CD8-positive, alpha-beta T cell (primary cell): ENCODE measurements at places on chromosomes 2 and 18.

GRCh38 chr2:12192762-12193161 is 446.3 kb downstream of the LPIN1 start:
- peak; percentile 19 for DNase-seq

DNA sequence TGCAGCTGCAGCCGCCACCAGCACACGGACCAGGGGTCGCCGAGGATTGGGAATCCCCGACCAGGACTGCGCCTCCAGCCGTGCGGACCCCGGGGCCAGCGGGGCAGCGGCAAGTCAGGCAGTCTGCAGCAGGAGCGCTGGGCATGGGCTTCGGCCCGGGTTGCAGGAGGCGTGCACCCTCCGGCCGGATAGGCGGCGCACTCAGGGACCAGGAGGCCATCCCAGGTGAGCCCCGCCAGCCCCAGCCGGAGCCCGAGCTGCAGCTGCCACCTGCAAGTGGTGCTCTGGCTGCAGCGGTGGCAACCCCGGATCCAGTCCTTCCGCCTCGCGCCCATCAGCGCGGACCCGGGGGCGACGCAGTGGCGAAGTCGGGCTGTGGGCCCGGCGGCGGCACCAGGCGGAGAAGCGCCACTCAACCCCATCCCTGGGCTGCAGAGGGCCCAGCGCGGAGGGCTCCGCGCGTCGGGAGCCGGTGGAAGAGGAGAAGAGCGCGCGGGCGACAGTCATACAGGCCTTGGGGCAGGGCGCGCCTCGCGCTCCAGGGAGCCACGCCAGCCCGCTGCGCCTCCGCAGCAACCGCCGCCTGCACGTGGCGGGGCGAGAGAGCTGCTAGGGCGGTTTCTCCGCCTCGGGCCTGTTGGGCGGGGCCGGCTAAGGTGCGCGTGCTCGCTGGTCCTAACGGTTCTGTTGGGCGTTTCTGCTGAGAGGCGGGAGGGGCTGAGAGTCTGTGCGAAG is 73.8 kb downstream of the RPIA start:
- DNase-seq = peak; percentile 19

- DNase-seq = no peak
Observed at GRCh38 chr2:156465573-156465972, 29.4 kb downstream of the GPD2 start.

- no peak for DNase-seq
Observed at GRCh38 chr2:8096484-8096883, 585.4 kb upstream of the ID2 start.

- DNase-seq = no peak
Observed at GRCh38 chr2:205816268-205816667, 134.0 kb downstream of the NRP2 start.

GRCh38 chr2:146867477-146867986 is 977.3 kb upstream of the ACVR2A start:
- DNase-seq = no peak

DNA sequence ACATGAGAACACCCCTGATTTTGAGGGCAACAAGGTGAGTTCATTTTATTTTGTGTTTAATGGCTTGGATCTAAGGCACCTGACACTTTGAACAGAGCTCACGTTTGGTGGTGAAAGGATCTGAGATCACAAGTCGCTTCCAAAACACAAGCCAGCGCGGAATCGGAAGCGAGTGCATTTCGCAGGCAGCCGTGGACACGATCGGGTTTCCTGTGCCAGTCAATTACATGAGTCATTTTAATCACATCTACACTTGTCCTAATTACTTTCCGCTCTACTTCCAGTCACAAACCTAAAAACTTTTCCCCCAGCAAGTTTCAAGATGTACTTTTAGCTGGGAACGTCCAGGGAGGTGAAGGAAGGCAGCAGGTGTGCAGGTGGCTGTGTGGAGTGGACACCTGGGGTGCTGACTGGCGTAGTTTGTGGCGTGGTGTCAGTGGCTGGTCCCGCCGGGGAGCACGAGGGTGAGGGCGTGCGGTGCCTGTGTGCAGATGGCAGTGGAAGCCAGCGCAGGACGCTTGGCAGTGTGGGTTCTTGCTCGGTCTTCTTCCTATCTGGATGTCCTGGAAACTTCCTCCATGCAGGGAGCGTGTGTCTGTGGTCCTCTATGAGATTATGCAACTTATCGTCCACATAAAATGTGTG is 75.6 kb downstream of the DCDC2C start:
- DNase-seq = no peak

DNA sequence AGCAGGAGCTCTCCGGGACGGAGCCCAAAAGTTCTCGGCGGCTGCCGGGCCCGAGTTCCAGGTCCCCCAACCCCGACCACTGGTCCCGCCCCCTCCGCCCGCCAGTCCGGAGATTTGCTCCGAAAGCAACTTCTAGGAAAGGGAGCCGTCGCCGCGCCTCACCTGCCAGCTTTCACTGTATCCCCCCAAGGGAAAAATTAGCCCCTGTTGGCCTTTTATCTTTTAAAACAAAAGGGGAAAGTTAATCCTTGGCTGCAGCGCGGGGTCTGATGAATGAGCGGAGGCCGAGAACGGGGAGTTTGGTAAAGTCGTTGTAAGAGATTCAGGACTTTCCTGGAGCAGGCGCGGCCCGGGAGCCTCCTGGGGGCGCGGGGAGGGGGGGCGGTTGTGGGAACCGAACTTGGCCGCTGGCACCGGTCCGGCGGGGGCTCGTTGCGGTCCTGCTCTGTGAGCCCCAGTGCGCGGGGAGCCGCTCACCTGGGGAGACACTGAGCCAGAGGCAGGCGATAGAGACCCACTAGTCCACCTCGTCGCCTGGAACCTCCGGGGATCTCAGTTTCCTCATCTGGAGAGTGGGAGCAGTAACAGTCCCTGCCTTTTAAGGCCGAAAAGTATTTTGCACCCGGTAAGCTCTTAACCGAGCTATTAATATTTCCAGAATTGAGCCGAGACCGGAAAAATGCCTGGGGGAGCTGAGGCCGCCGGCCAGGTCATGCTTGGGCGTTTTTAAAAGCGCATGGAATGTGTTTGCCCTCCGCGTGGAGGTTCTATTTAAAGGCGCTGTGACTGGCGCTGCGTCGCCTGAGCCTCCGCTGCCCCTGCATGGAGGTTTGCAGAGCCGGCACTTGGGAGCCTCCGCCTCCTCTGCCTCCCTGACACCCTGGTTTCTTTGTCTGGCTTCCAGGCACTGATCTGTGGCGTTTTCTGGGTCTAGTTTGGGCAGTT is 1.1 kb downstream of the EFHD1 start:
- no peak for DNase-seq

- DNase-seq = no peak
Observed at GRCh38 chr2:134089454-134089853, 164.4 kb upstream of the MGAT5 start.

DNA sequence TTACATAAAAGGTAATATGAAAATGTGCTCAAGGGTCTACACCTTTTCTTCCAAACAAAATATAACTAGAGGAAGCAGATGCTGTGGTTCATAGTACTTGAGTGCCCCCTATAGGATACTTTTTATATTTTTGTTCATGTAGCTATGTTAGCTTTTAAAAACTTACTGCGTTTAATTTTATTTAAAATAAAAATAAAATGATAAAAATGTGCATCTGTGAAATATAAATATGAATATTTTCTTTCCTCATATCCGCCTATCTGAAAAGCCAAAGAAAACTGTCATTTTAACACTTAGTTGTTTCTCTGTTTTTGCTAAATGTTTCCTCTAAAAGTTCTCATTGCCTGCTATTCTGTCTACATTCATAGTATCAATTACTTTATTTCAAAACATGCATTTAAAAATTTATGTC is 9.6 kb upstream of the LRP1B start:
- no peak for DNase-seq

DNA sequence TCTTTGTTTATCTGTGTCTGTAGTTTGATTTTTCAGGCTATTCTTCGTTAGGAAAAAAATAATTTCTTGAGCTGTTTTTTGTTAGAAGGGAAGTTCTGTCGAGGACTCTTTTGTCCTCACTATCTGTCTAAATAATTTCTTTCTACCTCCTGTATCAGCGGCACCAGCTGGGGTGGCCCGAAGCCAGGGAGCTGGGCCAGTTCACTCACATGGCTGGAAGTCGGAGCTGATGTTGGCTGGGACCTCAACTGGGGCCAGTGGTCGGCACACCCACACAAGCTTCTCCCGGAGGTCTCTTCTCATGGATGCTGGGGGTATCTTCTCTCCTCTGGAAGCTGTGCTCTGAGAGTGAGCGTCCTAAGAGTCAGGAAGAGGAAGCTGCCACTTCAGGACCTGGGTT is 8.0 kb upstream of the PDIA6 start:
- no peak for DNase-seq

DNA sequence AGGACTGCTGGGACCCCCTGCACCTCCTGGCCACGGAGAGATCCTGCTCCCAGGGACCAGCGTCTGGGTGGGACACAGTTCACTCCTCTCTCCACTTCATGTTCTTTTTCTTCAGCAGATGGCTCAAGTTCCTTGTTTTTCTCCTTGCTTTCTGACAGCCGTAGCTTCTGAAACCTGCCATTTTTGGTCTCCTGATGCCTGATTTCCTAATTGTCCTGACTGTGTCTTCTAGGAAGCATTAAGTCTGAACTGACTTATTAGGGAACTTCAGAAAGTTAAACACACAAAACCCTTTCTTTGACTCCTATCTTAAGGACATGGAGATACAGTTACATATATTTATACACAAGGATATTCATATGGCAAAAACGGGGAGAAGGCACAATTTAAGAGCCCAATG is 22.7 kb downstream of the CNNM4 start:
- DNase-seq = no peak

GRCh38 chr2:171217330-171217729 is 56.6 kb upstream of the TLK1 start:
- DNase-seq = no peak

- DNase-seq = no peak
Observed at GRCh38 chr18:49813069-49813318, 339 bp downstream of the ACAA2 start.

DNA sequence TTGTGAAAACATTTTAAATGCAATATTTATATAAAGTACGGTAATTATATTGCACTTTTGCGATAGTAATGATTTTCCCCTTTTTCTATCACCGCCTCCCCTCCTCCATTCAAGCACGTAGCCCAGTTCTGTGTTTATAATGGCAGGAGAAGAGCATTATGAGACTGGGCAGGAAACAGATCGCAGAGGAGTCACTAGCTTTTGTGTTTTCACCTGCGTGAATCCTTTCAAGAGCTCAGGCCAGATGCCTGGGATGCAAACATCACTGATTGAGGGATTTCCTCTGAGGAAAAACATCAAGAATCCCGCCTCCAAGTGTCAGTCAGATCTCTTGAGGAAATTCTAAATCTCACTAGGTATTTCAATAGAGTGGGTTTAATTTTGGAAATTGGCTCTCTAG is 178.4 kb upstream of the FN1 start:
- DNase-seq = no peak

GRCh38 chr2:147242445-147242844 is 602.4 kb upstream of the ACVR2A start:
- no peak for DNase-seq

DNA sequence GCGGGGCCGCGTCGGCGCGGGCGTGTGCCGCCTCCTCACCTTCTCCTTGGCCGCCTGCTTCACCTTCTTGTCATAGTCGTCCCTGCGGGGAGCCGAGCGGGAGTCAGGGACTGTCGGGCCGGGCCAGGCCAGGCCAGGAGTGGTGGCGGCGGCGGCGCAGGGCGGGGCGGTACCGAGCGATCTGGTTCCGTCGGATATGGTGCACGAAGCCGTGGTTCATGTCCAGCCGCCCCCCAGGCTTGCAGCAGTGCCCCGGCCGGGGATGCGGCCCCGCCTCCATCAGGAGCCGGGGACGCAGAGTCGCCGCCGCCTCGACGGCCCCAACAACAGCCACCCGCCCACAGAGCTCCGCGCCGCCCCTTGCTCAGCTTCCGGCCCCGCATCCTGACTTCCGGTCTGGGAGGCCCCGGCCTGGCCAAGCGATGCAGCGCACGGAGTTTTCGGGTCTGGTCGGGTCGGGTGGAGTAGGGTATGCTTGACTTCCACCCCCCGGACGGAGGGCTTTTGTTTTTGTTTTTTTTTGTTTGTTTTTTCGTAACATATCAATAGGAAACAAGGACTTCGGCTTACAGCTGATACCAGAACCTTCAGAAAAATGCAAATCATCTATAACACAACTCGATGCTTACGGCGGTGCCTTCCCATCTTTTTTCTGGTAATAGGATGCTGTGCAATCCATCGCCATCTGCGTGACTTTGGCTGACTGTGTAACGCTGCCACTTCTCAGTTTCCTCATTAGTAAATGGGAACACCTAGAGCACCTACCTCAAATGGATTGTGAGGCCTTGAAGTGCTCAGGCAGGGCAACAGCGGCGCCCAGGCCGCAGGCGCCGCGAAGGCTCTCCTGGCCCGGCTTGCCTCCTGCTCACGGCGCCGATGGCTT is at the start of gene C2orf68:
Gene C2orf68, minus strand, starts transcription at position 362 of the 883 bp plus-strand sequence. Its CDS starts 82 bp downstream, at position 280.
- peak; percentile 90 for DNase-seq

DNA sequence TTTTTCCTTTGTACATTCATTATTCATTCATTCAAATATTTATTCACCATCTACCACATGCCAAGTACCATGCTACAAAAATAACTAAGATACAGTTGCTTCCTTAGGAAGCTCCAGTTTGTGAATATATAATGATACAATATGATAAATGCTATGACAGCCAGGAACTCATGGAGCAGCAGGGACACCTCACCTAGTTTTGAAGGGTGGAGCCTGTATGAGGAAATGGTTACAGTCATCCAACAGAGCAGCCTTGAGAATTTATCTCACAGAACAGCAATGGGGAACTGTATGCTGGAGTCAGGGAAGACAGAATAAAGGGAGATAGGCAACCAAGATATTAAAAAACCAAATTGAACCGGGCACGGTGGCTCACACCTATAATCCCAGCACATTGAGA is 124.0 kb downstream of the OSBPL1A start:
- DNase-seq = no peak

GRCh38 chr2:31267437-31268120 is 33.6 kb downstream of the EHD3 start:
- no peak for DNase-seq

DNA sequence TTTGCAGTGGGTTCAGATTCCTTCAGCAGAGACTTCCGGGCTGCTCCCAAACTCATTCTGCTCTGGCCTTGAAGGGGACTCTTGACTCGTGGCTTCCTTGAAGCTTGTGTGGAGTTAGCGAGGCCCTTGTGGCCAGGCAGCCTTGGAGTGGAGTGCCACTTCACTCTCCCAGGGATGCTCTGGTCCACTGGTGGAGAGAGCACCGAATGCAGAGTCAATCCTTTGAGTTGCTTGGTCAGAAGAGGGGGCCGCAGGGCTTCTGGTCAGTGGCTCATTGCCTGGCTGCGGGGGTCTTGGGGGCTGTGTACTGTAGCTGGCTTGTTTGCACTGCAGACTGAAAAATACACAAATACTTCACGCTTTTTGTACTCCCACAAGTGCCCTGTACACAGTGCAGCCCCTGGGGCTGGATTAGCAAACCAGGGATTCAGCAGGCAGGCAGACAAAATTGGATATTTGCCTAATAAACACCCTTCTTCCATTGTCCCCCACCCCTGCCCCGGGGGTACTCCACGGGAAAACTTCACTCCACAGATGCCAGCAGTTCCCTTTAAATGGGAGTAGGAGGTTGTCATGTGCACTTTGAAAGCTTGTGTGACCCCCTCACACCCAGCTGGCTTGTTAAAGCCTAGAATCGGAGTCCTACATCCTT is 3.2 kb downstream of the GLI2 start:
- DNase-seq = peak; percentile 34

GRCh38 chr2:138757384-138757783 is 22.8 kb downstream of the NXPH2 start:
- DNase-seq = no peak
